ENCODE measurements at places on chromosomes 2 and 18.

DNA sequence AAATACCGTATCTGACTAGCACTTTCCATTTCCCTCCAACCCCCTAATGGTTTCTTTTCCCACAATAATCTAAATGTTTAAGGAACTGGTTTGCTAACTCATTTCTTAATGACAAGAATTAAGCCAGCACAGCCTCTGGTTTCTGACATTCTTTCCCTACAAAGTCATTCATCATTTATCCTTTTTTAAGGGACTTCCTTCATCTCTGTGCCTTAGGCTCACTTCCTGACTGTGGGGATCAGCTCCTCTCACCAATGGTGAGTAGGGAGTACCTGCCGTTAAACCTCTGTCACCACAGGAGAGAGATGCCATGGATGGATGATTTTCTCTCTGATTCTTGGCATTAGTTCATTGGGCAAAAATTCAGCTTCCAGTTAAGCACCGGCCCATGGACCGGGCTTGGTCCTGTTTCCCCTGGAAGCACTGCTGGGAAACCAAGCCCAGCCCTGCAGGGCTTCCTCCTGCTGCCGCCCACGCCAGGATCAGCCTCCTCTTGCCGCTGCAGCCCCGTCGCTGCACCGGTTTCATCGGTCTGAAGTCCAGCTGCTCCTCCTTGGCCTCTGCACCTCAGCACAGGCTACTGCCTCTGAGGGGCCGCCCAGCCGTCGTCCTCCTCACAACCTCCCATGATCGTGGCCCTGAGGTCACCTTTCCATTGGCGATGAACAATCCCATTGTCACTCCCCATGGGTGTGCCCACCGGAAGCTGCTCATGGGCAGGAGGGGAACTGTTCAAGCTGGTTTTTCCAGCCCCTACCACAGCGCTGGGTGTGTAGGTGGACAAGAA is 64.0 kb upstream of the ZNF516 start:
- DNase-seq = no peak

- no peak for DNase-seq
These were observed 413 bp upstream of the CHMP3 start for GRCh38 chr2:86563650-86564061.

DNA sequence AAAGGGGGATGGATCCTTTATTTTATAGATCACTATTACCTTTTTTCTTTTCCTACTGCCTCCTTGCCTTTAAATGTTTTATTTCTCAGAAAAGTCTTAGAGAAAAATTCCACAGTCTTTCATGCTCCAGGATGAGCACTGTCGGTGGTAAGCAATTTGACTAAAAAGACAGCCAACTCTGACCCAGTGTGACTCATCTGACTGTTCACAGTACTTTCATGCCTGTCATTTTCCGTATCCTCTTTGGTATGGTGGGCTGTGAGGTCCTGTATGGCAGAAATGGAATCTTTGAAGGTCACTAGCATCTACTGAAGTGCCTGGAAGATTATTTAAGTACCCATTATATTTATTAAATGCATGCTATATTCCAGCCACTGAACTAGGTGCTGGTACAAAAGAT is 2.1 kb upstream of the RFTN2 start:
- DNase-seq = no peak

GRCh38 chr18:45111502-45111848 is 430.8 kb downstream of the SETBP1 start:
- DNase-seq = no peak

DNA sequence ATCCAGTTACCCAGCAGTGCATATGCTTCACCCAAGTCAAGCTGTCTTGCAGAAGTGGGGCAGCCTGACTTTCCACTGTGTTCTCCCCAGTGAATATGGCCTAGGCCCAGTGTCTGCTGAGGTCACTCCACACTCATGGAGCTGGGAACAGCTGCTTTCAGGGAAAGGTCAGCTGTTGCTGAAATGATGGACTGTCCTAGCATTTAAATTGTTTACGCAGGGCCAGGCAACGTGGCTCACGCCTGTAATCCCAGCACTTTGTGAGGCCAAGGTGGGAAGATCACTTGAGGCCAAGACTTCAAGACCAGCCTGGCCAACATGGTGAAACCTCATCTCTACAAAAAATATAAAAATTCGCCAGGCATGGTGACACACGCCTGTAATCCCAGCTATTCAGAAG is 86.5 kb downstream of the LIPG start:
- no peak for DNase-seq

DNA sequence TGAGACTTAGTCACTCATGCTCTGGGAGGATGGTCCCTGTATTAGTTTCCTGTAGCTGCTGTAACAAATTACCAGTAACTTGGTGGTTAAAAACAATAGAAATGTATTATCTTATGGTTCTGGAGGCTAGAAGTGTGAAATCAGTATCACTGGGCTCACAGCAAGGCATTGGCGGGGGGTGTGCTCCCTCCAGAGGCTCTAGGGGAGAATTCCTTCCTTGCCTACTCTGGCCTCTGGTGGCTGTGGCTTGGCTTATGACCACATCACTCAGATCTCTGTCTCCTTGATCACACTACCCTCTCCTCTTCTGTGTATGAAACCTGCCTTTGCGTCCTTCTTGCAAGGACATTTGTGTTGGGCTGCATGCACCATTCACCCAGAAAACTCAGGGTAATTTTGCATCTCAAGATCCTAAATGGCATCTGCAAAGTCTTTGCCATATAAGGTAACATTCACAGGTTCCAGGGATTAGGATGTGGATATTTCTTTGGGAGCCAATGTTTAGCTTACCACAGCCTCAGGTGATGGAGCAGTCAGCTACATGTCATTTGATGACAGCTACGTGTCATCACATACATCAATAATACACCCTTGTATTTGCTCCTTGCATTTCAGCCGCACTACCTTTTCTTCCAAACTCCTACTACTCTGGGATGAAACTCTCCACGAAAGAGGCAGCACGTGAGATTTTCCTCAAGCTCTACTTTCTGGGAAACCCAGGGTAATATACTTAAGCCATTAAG is 49.6 kb upstream of the POU3F3 start:
- no peak for DNase-seq

GRCh38 chr2:112006076-112006410 is 49.0 kb upstream of the TMEM87B start:
- DNase-seq = no peak

DNA sequence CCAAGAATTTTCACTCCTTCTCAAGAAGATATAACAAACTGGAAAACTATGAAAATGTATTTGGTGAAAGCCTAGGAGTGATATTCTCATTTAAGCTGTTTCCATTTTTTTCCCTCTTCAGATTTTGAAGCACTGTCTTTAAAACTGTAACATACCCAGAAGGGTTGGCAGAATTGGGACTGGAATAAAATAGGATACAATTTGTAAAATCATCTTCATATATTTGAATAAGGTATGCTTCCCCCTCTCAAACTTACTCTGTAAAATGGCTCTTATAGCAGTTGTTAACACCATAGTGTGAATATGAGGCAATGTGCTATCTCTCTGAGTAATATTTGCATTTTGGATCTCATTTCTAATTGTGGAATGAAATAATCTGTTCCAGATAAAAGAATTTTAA is 676.4 kb downstream of the ARHGAP15 start:
- no peak for DNase-seq

DNA sequence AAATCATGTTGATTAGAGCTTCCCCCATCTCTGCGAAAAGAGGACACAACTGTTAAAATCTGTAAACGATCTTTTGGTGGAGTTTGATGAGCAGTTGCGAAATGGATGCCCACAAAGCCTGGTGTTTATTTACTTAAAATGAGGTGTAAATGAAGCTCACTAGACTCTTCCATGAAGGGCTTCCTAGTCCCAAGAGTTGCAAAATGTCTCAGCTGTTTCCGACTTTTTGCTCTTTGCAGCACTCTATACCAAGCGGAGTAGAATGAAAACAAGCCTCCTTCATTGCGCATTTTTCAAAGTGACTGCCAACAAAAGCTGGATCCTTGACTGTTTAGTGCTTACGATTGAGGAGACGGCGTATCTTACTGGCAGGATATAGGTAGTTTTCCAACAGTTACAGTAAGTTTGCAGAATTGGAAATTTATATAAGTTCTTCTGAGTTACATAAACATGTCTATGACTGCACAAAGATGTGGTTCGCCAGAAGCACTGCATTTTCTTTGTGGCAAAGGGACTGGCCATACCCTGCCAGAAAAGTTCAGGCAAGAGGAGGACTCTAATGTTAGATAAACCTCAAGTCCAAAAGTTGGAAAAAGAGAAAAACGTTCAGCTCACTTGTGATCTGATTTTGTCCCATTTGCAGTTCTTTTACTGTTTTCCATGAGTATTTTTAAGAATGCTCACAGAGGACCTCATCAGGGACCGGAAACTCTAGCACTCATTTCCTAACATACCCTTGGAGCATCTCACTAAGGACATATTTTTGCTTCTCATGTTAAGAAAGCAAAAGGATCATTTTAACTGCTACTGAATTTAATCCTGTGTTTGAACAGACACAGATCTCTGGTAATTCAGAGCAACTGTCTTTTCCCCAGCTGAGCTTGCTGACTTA is 42.7 kb downstream of the COLEC12 start:
- DNase-seq = no peak

DNA sequence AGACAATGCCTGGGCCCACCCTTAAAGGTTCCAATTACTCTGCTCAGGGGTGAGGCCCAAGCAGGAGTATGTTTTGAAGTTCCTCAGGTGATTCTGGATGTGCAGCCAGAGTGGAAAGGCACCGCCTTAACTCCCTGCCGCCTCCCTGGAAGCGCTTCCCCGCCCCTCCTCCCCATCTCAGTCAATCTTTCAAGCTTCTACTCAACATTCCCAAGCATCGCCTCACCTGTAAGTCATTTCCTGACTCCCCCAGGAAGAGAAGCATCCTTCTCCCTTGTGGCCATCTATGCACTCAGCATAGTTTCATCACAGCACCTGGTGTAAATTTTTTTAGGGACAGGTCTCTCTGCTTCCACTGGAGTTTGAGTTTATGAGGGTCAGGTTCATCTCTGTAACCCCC is 67.5 kb downstream of the MYL12B start:
- DNase-seq = no peak

GRCh38 chr2:99682275-99683060 is 192.7 kb upstream of the REV1 start:
- no peak for DNase-seq

DNA sequence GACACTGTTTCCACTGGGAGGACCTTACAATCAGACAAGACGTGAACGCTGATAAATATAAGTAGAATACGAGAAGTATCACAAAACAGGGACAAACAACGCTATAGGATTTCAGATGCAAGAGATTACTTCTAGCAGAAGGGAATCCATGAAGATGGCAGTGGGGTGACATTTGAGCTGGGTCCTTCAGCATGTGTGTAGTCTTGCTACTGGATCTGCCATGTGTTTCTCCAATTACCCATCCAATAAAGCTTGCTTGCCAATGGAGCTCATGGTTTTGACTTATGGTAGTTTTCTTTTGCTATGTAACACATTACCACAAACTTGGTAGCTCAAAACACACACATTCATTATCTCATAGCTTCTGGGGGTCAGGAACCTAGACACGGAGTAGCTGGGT is 32.8 kb upstream of the LGALSL start:
- DNase-seq = no peak

DNA sequence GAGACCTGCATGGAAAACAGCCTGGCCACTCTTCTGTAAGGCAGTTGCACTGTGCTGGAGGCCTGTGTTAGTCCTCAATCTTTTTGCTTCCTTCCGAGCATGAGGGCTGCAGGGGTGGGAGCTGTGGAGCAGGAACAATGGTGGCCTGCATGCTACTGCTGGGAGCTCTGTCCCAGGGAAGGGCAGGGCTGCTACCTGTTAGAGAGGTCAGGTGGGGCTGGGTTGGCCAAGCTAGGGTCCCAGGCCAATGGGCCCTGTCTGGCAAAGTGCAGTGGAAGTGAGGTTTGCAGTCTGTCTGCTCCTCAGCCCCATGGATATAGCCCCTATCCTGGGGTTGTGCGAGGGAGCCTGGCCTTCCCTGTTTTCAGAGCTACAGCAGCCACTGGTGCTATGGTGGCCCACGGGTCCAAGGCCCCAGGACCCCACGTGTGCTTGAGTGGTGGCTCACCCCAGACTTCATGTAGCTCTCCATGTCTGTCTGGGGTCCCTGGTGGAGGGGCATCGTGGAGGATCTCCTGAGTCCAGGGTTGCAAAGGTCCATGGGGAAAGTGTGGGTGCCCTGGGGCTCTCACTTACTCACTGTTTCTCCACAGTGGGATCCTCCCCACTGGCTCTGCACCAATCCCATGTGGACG is 1212.6 kb upstream of the NXPH2 start:
- no peak for DNase-seq

- DNase-seq = peak; percentile 76
These were observed 42.4 kb downstream of the ARL4C start for GRCh38 chr2:234454433-234454832.

DNA sequence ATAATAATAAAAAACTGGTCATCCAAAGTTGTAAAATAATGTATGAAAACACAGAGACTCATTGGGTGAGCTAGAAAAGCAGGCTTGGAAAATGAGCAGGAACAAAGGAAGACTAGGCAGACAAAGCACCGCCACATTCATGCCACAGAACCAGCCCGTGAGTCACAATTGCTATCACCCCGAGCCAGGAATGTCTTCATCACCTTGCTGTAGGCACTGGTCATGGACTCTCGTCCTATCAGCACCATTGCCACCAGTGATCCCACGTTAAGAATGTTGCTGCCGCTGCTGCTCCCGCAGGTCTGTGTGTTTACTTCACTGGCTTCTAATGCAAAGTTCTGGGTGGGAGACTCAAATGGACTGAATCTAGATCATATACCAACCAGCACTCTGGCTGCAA is 417.9 kb downstream of the PID1 start:
- no peak for DNase-seq

DNA sequence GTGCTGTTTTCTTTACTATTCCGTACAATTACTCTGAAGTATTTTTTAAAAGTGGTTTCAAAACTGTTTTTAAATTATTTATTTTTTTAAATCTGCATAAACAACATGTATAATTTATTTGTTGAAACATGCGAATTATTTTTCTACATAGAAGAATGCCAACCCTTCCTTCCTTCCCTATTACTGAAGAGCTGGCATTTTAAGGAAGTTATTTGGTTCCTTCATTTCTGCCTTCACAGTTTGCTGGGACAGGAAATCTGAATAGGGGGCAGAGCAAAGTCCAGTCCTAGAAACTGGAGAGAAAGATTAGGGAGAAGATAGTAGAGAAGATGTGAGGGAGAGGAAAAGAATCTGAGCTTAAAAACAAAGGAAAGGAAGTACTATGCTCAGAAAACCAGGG is 146.7 kb upstream of the ACVR2A start:
- DNase-seq = no peak

GRCh38 chr18:3002732-3003131 is 10.2 kb downstream of the LPIN2 start:
- no peak for DNase-seq

- DNase-seq = no peak
These were observed 34.7 kb downstream of the RALB start for GRCh38 chr2:120287183-120288015.
